Fibroblast of skin of right quadriceps (primary cell): ENCODE measurements at places on chromosomes 4 and X.
A peak's percentile ranks its signal among the peaks of the same experiment; 100 is the strongest.

GRCh38 chrX:153583433-153583832 is 15.5 kb downstream of the CCNQ start:
- no peak for DNase-seq

DNA sequence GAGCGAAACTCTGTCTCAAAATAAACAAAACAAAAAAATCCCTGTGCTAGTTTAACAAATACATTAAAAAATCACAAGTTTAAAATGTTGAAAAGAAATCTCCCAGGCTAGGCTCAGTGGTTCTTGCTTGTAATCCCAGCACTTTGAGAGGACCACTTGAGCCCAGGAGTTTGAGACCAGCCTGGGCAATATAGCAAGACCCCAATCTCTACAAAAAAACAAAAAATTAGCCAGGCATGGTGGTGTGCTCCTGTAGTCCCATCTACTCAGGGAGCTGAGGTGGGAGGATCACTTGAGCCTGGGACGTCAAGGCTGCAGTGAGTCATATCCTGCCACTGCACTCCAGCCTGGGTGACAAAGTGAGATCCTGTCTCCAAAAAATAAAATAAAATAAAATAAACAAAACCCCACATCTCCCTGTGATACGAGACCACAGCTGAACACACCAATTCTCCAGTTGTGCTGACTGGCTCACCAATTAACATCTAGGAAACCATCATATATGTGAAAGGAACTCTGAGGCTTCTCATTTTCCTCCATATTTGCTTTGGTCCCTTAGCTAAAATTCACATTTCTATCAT is 7.3 kb downstream of the RPS4X start:
- peak; percentile 69 for DNase-seq

GRCh38 chrX:42536286-42536685 is 241.7 kb downstream of the PPP1R2C start:
- DNase-seq: no peak

- no peak for DNase-seq
These were observed 42.5 kb downstream of the MAMLD1 start for GRCh38 chrX:150405576-150405975.

GRCh38 chr4:40563401-40563800 is 66.3 kb downstream of the RBM47 start:
- no peak for DNase-seq

GRCh38 chr4:41935652-41936021 is 408 bp downstream of the TMEM33 start:
- DNase-seq: peak; percentile 2

- DNase-seq: no peak
These were observed 188.4 kb upstream of the FAM9B start for GRCh38 chrX:9222299-9222698.

GRCh38 chrX:139093201-139093600 is 381.7 kb upstream of the FGF13 start:
- no peak for DNase-seq

GRCh38 chr4:766152-766515 is 59.8 kb downstream of the CPLX1 start:
- DNase-seq: peak; percentile 28

DNA sequence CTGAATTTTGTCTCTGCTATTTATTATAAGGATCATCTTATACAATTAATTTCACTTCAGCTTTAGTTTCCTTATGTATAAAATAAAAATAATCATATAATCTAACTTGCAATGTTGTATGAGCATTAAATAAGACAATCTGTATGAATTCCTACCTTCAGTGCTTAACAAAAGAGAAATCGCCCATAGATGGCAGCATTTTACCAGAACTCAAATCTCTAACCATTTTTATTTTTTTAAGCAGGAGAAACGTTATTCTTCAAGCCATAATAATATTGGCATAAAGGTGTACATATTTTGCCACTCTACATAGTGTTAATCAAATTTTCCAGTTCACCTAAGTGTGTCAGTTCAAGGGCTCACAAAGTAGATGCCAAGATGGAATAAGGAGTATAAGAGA is 78.8 kb downstream of the TMEM47 start:
- peak; percentile 41 for DNase-seq

DNA sequence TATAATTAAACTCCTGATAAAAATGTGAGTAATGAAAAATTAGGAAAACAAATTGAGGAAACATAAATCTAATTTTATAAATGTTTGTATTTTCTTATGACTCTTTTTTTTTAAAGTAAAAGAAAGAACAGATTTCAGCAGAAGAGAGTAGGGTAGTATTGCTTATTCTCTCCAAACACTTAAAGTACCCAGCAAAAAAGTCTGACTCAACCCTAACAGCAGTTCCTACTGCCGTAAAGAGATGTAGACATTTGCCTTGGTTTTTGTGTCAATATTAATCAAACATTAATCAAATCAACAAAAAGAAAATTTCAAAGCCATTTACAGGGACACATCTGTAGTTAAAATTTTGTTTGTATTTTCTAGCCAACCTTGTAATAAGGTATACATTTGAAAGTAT is 508.4 kb downstream of the IL15 start:
- DNase-seq: no peak

- DNase-seq: no peak
These were observed 37.4 kb downstream of the ADGRA3 start for GRCh38 chr4:22478426-22478825.

- peak; percentile 11 for DNase-seq
These were observed 6.3 kb downstream of the KIAA1210 start for GRCh38 chrX:119121341-119121740.

DNA sequence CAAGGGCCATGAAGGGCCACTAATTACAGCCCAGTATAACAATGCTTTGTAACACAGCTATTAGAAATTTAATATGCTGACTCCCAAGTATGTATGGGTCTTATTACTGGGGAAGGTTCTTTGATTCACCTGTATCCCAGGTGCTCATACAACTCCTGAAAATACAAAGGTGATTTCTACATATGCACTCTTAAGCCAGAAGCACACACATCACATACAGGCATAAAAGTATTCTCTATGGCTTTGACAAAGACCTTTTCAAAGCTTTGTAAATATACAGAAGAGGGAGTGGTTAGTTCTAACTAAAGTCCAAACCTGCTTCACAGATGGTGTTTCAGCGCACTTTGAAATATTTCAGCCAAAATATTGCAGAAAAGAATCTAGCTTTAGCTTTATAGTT is 191.5 kb downstream of the SNCA start:
- no peak for DNase-seq

GRCh38 chr4:17094159-17094875 is 195.9 kb upstream of the LDB2 start:
- DNase-seq: no peak

GRCh38 chr4:31549256-31549655 is 829.1 kb downstream of the PCDH7 start:
- DNase-seq: no peak

DNA sequence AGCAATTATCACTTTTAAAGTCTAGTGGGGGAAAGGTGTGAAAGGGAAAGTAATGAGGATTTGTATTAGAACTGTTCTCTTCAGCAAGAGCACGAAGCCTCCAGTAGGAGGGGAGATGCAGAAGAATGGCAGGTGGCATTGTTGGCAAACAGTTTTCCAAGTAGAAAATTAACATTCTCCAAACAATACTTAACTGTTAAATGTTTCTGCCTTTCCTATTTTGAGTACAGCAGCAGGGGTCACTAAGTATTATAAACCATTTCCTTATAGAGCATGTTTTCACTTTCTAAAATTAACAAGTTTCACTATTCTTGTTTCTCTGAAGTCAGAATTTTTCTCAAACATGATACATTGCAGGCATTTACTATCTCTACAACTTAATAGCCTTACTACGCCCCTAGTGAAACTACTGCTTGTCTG is 58.7 kb downstream of the LEF1 start:
- no peak for DNase-seq

DNA sequence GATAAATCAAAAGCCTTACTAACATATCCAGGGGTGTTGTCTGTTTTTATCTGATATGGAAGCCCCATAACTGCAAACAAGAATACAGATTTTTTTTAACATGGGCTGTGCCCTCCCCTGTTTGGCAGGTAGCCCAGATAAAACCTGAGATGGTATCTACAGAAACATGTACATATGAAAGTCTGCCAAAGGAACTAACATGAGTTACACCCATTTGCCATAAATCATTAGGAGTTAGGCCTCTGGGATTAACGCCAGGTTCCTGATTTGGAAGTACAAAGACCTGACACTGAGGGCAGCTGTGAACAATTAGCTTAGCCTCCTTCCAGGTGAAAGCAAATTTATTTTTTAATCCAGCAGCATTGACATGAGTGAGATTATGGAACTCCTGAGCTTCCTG is 264.3 kb downstream of the TECRL start:
- no peak for DNase-seq

GRCh38 chr4:146522869-146523205 is 1.1 kb upstream of the SLC10A7 start:
- DNase-seq: peak; percentile 6

- DNase-seq: no peak
These were observed 88.7 kb downstream of the DCTD start for GRCh38 chr4:182828360-182829025.

DNA sequence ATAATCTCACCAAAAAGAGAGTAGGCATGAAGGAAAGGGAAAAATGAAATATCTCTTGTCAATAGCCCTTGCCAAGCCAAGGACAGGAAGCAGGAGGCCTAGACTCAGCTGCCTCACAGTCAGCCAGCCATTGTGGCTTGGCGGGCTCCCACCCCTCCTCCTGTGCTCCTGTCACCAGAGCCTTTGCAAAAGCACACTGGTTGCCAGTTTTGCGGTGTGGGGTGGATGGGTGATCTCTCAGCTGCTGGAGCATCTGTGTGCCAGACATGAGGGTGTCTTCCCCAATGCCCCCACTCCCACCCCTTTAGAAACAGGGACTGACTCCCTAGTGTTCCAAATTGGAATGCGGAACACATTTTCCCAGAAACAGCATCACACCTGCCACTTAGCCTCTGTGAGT is 26.1 kb downstream of the ARHGEF6 start:
- no peak for DNase-seq

DNA sequence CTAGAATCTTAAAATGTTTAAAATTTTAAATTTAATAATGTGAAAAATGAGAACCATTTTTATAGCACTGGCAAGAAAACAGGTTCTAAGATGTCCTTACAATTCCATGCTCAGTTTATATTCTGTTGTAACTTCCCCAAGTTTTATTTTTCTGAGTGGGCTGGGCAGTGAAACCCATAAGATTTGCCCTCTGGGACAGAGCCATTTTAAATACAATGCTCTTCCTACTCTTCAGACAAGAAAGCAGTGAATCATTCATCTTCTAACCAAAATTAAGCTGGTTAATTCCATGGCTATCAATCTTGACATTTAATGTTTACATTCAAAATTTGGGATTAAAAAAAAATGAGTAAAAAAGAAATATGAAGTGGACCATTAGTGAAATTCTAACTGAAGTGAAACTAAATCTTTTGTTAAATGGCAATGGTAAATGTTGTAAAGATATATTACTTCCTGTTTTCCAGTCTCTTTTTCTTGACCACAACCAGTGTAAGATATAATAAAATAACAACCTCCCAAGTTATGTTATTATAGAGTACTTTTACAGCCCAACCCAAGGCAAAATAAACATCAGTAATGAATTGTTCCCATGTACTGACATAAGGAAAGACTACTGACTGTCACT is 37.2 kb upstream of the PTPN13 start:
- DNase-seq: peak; percentile 7

DNA sequence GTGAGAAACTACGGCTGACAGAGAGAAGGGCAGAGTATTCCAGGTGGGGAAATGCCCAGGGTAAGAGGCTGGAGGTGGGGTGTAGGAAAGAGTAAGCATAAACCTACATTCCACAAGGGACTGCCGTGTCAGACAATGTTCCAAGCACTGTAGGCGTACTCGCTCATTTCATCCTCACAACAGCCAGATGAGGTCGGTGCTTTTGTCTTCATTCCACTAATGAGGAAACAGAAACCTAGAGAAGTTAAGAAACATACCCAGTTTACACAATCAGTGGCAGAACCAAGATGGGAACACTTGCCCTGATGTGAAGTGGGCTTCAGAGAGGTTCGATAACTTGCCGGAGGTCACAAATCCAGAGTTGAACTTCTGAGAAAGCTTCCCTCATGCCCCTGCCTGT is 4.6 kb downstream of the SASH3 start:
- DNase-seq: no peak

- no peak for DNase-seq
These were observed 22.8 kb upstream of the SEC24B start for GRCh38 chr4:109410776-109411175.

- no peak for DNase-seq
These were observed 101.8 kb upstream of the C1QTNF7 start for GRCh38 chr4:15325987-15326386.
